Stimulated activated memory B cell treated with anti-CD40 and anti-IgM and Interleukin-4, amounts not matched to agents 10 μg/mL and 1 μg/mL and 100 μg/mL, for 72 hours (primary cell): ENCODE measurements at places on chromosomes 1 and 21.

DNA sequence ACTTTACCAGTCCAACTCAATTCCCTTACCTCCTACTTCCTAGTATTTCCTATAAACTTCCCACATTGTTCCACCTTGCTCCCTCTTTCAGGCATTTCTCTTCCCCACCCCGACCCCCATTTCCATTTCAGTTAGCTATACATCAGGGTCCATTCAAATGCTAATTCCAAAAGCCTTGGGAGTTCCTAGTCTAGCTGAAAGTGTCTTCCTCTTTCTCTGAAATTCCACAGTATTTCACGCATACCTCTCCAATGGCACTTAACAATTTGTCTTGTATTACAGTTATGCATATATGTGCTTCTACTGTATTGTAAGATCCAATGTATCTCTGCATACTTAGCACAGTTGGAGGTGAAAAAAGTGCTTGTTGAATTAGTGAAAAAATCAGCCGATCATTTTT, 94.9 kb downstream of the ZNF644 start:
- ATAC-seq = no peak

GRCh38 chr1:47416319-47417169, 459 bp downstream of the FOXE3 start:
- no peak for ATAC-seq

GRCh38 chr1:185402930-185403329, 85.9 kb upstream of the IVNS1ABP start:
- no peak for ATAC-seq

GRCh38 chr1:68344208-68344607, 105.5 kb downstream of the RPE65 start:
- no peak for ATAC-seq
